ENCODE measurements at places on chromosomes 7 and 10. TPM values are rescaled to one million over a fixed set of nuclear protein-coding genes. Genes with fewer than 3 reads are reported as not detected.

PNLIPRP1 gene
- total RNA-seq, result not detected

TMEM176B gene
- not detected for total RNA-seq

CYP26C1 gene
- 0.32 TPM for total RNA-seq

TYSND1 gene
- 10.5 TPM for total RNA-seq

PILRB gene
- 6.4 TPM for total RNA-seq

TEX47 gene
- not detected for total RNA-seq

ATOH7 gene
- total RNA-seq, result not detected

VWDE gene
- total RNA-seq, result 0.65 TPM

MEST gene
- 59.8 TPM for total RNA-seq

Measured in epithelial cell of umbilical artery (primary cell).